ENCODE measurements at places on chromosomes 13 and 19.

- DNase-seq: no peak
Observed at GRCh38 chr13:43132911-43133310, 109.5 kb downstream of the DNAJC15 start.

- no peak for DNase-seq
Observed at GRCh38 chr19:45306040-45306439, 16.6 kb downstream of the CKM start.

GRCh38 chr13:44293374-44293773 lies 80.2 kb upstream of the SERP2 start:
- DNase-seq: no peak

- no peak for DNase-seq
Observed at GRCh38 chr19:56727677-56728076, 56.1 kb upstream of the ZNF835 start.

- no peak for DNase-seq
Observed at GRCh38 chr19:887072-887471, 5.9 kb downstream of the MED16 start.

- DNase-seq: no peak
Observed at GRCh38 chr13:99422586-99423220, 78.6 kb upstream of the TM9SF2 start.

GRCh38 chr19:33365691-33366090 lies 7.8 kb upstream of the CEBPG start:
- DNase-seq: no peak

GRCh38 chr13:49791315-49791710 lies 1.2 kb downstream of the KPNA3 start:
- no peak for DNase-seq

- DNase-seq: no peak
Observed at GRCh38 chr13:91825516-91825915, 427.1 kb downstream of the GPC5 start.

GRCh38 chr13:99471221-99472121 lies 29.8 kb upstream of the TM9SF2 start:
- DNase-seq: no peak

GRCh38 chr13:110479648-110480047 lies 81.9 kb downstream of the RAB20 start:
- DNase-seq: no peak

GRCh38 chr13:75717525-75717924 lies 81.4 kb downstream of the LMO7 start:
- no peak for DNase-seq

- DNase-seq: no peak
Observed at GRCh38 chr19:34645551-34645950, 31.4 kb downstream of the SCGB2B2 start.

GRCh38 chr19:42428676-42429075 lies 1.5 kb upstream of the LIPE start:
- DNase-seq: no peak

- no peak for DNase-seq
Observed at GRCh38 chr19:10138879-10139795, 19.4 kb upstream of the EIF3G start.

DNA sequence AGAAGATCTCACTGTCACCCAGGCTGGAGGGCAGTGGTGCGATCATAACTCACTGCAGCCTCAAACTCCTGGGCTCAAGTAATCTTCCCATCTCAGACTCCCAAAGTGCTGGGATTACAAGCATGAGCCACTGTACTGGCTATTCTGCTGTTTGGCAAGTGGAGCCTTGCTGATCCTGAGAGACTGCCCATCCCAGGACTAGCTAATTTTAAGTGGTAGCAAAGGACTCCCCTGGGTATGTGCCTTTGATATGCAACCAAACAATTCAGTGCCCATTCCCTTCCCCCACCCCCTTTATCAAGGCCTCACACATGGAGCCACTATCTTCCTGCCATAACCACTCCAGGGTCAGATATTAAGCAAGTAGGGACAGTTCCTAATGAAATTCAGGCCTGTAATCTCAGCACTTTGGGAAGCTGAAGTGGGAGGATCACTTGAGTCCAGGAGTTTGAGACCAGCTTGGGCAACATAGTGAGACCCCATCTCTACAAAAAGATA lies 17.0 kb upstream of the ZNF460 start:
- DNase-seq: no peak

DNA sequence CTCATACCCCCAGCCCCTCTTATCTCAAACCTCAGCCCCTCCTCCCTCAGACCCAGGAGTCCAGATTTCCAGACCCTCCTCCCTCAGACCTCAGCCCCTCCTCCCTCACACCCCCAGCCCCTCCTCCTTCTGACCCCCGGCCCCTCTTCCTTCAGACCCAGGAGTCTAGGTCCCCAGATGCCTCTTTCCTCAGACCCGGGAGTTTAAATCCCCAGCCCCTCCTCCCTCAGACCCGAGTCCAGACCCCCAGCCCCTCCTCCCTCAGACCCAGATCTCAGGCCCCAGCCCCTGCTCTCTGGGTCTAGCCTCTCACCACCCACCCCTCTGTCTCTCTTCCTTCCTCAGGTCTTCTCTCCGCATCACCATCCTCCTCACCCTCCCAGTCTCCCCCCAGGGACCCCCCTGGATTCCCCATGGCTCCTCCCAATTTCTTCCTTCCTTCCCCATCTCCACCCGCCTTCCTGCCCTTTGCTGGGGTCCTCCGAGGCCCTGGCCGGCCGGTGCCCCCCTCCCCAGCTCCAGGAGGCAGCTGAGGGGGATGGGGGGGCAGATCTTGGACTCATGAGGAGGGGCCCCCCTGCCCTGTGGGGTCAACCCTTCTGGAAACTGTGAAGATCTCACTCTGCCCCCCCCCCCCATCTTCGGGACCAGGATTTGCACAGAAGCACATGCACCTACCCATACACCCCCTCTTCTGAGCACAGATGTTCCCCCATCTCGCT lies 10.7 kb downstream of the BCL3 start:
- DNase-seq: no peak

DNA sequence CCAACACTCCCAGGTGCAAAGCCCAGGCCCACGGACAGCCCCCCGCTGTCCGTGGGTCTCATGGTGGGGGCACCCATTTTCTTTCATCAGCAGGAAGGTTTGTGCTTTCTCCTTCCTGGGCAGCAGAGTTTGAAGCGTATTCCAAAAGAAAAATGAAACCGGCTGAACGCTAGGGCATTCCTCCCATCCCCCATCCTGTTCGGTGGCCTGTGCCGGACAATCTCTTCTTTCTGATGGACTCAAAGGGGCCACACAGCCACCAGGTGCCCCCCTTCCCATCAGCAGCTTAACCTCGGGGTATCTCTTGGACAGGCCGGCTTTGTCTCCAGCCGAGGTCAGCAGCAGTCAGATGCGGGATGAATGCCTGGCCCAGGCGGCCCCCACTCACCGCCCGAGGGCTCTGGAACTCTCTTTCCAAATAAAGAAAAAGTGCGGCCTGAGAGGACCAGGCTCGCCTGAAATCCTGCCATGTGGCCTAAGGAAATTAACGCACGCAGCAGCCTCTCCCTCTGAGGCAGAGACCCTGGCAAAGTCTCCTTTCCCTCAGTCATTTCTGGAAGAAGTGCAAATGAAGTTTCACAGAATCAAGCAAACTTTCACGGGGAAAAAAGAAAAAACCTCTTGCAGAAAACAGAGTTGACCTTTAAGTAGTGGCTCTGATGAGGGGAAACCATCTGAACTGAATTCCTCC lies 67.8 kb downstream of the RASA3 start:
- no peak for DNase-seq

- DNase-seq: no peak
Observed at GRCh38 chr19:4370418-4371041, 27.2 kb downstream of the MPND start.
